Myocyte (in vitro differentiated cells): ENCODE measurements at places on chromosomes 12 and 14.
A peak's percentile ranks its signal among the peaks of the same experiment; 100 is the strongest.

DNA sequence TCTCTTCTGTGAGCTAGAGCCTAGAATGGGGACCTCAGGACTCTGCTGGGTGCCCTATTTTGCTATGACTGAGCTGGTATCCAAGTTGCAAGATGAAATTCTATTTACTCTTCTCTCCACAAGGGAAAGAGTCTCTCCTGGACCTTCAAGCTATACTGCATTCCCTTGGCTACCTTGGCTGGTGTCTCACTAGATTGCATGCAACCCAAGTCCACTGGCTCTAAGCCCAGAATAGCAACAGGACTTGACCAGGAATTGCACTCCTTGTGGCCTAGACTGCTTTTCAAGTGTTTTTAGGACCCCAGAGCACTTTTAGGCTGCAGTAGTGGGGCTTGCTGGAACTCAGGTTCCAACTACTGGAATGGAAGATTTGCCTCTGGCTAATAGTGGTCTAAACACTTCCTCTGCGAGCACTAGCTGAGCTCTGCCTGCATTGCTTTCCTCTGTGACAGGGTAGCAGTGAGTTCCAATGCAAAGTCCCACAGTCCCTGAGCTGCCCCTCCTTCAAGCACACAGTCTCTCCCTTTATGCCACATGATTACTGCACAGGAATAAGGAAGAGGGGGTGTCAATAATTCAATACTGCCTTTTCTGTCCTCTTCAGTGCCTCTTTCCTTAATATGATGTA, 1009.1 kb upstream of the FLRT2 start:
- peak; percentile 2 for DNase-seq

GRCh38 chr12:1857086-1857485, 36.7 kb downstream of the LRTM2 start:
- DNase-seq: no peak

- peak; percentile 74 for DNase-seq
These were observed 9.8 kb downstream of the GALNT6 start for GRCh38 chr12:51381226-51382079.

GRCh38 chr14:66056268-66056907, 429.8 kb upstream of the CCDC196 start:
- DNase-seq: no peak
